Putamen (tissue), 1 donor: ENCODE measurements at places on chromosomes 1 and 21.

DNA sequence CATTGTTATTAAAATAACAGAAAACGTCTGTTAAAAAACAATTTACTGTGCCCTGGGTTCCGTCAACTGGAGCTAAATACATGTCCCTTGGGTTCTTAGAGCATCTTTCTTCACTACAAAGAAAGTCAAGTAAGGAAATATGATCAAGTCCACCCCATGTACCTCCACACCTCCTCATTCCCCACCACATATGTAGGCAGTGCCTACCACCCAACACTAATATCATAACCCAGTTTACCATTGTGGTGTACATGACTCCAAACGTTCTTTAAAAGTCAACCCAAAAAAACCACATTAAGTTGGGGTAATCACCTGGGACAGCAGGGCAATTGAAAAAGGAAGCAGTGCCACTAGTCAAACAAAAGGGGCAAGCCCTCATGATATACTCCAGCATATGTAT, 7.8 kb upstream of the LRRC52 start:
- DNase-seq, result no peak

GRCh38 chr1:246769306-246769705, 45.1 kb downstream of the SCCPDH start:
- DNase-seq, result no peak

GRCh38 chr1:191910245-191910644, 248.0 kb upstream of the RGS18 start:
- no peak for DNase-seq

GRCh38 chr1:203131548-203132200, 4.1 kb downstream of the ADORA1 start:
- no peak for DNase-seq

DNA sequence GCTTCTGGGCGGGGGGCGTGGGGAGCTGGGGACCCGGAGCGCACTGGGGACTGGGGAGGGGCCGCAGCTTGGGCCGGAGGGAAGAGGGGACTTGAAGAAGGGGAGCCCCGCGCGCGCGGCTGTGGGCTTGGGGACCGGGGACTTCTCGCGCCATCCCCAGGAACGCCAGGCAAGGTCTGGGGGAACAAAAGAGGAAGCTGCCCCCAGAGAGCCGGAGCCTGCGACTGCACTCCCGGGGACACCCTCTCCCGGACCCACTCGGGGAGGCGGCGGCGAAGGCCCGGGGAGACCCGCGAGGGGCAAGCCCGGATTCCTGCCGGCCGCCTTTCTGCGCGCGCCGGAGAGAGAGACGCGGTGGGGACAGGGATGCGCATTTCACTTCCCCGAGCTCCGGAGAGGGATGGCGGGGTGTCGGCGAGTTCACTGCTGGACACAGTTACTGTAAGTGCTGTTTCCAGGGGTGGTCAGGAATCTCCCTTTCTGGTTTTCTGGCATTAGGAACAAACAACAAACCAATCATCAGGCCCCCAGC, 732 bp downstream of the ABCG1 start:
- DNase-seq, result no peak

- no peak for DNase-seq
These were observed 609 bp downstream of the RWDD2B start for GRCh38 chr21:29018540-29018939.
